LoVo (cell line): ENCODE measurements at places on chromosomes 16 and 17.

DNA sequence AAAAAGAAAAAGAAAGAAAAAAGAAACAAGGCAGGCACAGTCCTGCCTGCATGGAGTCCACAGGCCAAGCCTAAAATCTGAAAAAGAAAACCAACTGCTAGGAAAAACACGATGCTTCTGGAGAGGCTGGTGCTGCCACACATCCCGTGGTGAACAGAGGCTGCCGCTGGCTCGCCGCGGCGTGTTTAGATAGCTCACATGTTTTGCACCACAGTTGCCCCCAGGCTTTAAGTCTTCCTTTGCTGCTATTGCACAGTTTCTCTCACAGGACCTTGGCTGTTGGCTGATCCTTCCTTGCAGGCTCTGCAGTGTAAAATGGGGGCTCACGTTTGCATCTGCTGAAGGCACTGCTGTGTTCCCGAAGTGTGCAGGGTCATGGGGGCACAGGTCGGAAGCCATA lies 8.6 kb downstream of the SLC6A4 start:
- DNase-seq: no peak

DNA sequence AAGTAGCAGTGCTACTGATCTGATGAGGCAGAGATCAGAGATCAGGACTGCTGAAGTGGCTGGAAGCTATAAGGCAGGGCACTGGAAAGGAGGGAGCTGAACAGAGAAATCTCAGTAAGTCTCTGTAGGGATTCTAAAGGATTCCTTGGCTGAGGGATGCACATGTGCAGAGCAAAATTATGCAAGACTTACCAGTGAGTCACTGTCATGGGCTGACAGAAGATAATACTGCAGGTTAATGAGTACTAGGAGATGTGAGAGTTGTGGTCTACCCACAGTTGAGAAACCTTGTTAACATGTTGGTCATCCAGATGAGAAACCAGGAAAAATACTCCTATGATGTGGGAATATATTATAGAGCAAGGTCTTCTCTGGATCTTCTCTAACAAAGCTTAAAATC lies 378.1 kb downstream of the HAPSTR1 start:
- no peak for DNase-seq

GRCh38 chr17:79211061-79211770 lies 136.6 kb downstream of the ENGASE start:
- no peak for DNase-seq

- DNase-seq: no peak
Observed at GRCh38 chr17:55037828-55038227, 69.3 kb downstream of the STXBP4 start.

DNA sequence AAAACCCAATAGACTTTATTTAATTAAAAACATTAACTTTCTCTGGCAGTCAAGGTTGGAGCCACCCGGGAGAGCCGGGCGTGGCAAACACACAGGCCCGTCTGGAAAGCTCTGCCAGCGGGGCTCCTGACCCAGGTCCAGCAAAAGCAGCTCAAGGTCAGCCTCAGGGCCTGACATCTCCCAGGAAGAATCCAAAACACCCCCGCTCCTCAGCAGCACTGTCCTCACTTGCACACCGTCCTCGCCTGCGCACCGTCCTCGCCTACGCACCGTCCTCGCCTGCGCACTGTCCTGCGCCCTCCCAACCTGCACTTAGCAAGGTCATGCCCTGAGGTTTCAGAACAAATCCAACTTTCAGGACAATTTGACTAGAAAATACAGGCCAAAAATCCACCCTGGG lies 31.4 kb upstream of the RPTOR start:
- DNase-seq: no peak

GRCh38 chr16:4690946-4691665 lies 2.3 kb upstream of the NUDT16L1 start:
- DNase-seq: no peak
